ENCODE measurements at places on chromosomes 7 and 10.

DNA sequence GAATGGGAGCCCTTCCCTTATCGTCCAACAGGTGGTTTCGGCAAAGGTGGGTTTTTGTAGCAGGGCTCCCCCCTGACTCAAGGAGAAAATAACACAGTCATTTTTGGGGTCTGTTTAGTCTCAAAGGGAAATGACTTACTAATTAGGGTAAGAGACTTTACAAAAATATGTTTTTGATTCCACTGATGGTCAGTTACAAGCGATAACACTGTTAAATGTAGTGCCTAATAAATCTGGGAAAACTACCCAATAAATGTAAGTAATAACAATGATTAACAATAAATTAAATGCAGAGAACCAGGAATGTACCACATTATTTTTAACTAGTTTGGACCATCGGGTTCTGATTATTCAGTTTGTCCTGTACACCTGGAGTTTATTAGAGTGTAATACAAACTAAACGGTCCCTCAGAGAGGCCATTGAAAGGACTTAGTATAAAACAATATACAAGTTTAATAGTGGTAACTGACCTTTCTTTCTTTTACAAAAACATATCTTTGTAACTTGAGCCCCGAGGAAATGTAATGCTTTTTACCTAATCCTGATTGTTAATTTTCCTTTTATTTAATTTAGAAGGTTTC is 216.2 kb upstream of the HABP2 start:
- DNase-seq: no peak

DNA sequence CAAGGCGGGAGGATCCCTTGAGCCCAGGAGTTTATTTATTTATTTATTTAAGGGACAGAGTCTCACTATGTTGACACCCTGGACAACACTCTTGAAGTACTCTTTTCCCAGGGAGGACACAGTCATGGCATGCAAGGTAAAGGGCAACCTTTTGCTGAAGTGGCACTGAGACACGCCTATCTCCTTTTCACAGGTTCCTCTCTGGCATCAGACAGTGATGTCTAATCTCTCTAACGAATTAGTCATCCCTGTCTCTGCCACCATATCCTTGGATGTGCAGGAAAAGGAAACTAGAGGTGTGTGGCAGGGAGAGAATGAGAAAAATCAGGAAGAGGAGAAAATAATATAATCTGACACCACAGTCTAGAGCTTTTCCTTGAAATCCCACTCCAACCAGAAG is 19.5 kb downstream of the CPVL start:
- no peak for DNase-seq

- no peak for DNase-seq
Measured at GRCh38 chr7:19111474-19112273, 5.8 kb downstream of the TWIST1 start.

DNA sequence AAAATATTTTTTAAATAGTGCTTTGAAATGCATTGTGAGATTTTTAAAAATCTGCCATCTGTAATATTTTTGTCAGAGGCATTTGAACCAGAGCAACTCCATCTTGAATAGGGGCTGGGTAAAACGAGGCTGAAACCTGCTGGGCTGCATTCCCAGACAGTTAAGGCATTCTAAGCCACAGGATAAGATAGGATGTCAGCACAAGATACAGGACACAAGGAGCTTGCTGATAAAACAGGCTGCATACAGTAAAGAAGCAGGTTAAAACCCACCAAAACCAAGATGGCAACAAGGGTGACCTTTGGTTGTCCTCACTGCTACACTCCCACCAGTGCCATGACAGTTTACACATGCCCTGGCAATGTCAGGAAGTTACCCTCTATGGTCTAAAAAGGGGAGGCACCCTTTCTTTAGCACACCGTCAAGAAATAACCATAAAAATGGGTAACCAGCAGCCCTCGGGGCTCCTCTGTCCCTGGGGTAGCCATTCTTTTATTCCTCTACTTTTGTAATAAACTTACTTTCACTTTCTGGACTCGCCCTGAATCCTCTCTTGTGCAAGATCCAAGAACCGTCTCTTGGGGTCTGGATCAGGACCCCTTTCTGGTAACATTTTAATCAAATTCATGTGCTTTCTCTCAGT is 273.7 kb downstream of the SEMA3D start:
- no peak for DNase-seq

Measured in CD4-positive, alpha-beta T cell treated with Interleukin-21 for 1 hour (primary cell).